ENCODE measurements at places on chromosomes 12 and 14.
A peak's percentile ranks its signal among the peaks of the same experiment; 100 is the strongest.

GRCh38 chr12:100823963-100824362 is 29.4 kb downstream of the ANO4 start:
- no peak for DNase-seq

DNA sequence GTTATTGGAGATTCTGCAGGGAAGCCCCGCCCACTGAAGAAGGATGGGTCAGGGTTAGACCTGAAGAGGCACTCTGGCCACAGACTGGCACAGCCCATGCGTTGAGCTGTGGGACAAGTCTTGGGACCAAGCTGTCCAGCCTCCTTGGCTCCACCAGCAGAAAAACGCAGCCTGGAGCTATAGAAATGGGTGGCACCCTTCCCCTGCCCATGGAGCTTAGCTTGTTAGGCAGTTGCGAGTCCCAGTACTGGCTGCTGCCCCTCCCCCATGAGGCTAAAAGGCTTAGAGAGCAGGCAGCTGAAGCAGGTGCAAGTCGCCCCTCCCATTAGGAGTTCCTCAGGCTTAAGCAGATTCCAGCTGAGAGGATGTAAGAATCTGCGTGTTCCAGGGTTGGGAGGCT is 1124.0 kb upstream of the TMEM132C start:
- DNase-seq, result no peak

DNA sequence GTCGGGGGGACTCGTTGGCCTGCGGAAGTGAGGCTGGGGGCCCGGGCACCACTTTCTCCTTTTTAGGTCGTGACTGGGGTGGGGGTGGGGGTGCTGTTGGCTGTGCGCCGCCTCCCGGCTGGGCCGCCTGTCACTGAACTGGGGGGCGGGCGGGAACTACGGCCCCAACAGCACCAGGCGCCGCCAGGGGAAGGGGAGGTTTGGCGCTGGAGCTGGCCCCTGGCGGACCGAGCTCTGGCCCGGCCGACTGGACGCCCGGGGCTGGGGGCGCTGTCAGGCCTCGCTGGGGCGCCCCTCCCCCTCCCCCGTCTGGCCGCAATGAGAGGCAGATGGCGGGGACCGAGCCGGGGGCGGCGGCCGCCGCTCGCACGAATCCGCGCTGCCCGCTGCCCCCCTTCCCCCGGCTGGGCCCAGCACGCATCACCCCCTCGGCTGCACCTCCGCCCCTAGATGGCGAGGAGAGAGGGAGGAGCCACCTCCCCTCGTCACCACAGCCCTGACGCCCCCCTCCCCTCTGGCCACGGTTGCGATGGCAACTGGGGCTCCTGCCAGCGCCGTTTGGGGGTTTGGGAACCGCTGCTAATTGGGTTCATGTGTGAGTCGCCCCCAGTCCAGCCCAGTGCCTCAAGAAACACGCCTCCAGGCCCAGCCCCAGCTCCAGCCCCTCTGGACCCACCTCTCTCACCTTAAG is 723 bp downstream of the NFATC4 start:
- DNase-seq, result peak; percentile 15

- no peak for DNase-seq
These were observed 33.8 kb upstream of the CCND2 start for GRCh38 chr12:4239746-4240145.

GRCh38 chr12:82740129-82741000 is 53.7 kb downstream of the TMTC2 start:
- no peak for DNase-seq

DNA sequence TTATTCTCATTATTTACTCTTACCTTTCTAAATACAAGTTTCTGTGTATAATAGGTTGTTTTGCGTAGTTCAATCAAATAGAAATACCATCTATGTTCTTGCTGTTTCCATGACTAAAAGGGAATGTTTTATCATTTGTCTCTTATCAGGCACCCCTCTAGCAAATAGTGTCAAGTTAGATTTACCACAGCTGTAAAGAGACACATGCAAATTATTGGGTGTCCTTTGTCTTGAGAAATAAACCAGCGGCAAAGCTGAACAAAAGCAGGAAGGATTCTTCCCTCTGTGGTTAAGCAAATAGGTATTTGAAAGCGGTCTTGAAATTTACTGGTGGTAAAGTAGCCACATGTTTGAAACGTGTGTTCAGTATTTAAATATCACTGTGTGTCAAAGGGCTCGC is 405.9 kb downstream of the TMTC2 start:
- no peak for DNase-seq

- DNase-seq, result no peak
These were observed 165.4 kb upstream of the PWP1 start for GRCh38 chr12:107519906-107520859.

GRCh38 chr12:109766251-109766778 is 52.7 kb downstream of the FAM222A start:
- DNase-seq, result no peak

- no peak for DNase-seq
These were observed 349.7 kb upstream of the DIO2 start for GRCh38 chr14:80560800-80561657.

DNA sequence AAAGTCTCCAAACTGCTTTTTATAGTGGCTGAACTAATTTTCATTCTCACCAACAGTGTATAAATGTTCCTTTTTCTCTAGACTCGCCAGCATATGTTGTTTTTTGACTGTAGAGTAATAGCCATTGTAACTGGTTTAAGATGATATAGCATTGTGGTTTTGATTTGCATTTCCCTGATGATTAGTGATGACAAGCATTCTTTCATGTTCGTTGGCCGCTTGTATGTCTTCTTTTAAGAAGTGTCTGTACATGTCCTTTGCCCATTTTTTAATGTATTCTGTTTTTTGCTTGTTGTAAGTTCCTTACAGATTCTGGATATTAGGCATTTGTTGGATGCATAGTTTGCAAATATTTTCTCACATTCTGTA is 404.9 kb downstream of the FLRT2 start:
- no peak for DNase-seq

- DNase-seq, result no peak
These were observed 31.7 kb downstream of the BBS10 start for GRCh38 chr12:76316468-76316867.

GRCh38 chr14:68238551-68238950 is 419.0 kb downstream of the RAD51B start:
- DNase-seq, result no peak

DNA sequence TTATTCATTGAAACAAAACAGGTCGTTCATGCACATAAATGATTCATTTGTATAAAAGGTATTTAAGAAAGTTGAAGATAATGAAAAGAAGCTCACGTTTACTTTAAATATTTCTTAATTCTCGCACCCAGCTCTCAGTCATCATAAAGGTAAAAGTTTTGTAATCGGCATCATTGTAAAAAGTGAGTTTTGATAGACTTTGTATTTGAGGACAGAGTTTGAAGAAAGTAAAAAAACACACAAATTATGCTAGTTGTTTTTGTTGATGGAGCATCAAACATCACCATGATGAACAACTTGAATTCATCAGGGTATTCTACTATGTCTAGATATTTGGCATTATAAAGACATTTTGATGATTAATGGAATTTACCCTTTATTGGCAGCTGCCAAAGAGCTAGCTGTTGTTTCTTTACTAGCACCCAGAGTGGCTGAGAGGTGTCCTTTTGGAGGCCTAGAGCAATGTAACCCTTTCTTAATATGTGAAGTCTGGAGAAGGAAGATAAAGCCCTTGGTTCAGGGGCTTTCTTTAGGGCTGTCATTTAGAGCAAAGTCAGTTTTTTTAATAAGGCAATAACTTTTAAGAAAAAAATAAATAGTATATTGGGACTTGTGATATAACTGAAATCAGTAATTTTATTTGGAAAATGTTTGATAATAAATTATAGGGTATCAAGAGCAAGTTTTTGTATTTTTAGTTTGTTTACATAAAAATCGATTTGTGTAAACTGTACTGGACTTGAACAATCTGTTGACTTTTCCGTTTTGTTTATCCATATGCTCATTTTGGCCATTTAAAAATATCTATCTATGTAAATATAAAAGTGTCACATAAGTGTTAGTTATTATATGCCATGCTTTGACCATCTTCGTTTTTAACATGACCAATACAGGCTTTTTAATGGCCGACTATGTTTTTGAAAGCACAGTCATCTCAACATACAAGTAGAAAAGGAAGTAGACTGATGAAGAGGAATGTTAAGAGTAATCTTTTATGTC is 7.4 kb downstream of the GLRX5 start:
- no peak for DNase-seq

Data from stimulated activated CD4-positive, alpha-beta T cell treated with anti-CD3 and anti-CD28 coated beads, Interleukin-2, amount 100 ng/mL, for 24 hours (primary cell).